ENCODE measurements at places on chromosomes 6 and 20. TPM values are rescaled to one million over a fixed set of nuclear protein-coding genes. Genes with fewer than 3 reads are reported as not detected.

GRCh38 chr6:144066741-144067484 lies 28.5 kb downstream of the SF3B5 start:
- DNase-seq = no peak

- DNase-seq = peak; percentile 74
Observed at GRCh38 chr6:138795809-138796603, at the start of gene ECT2L. Gene ECT2L (plus strand): TSS chr6:138796087. CDS start chr6:138813275, 17,188 bp downstream.

GRCh38 chr20:32522526-32522775 lies 62.7 kb downstream of the NOL4L start:
- DNase-seq = no peak

Gene OR5V1
- total RNA-seq = not detected

Gene DEFB132
- not detected for total RNA-seq

Gene CLPSL1
- not detected for total RNA-seq

Gene TULP1
- not detected for total RNA-seq

DNA sequence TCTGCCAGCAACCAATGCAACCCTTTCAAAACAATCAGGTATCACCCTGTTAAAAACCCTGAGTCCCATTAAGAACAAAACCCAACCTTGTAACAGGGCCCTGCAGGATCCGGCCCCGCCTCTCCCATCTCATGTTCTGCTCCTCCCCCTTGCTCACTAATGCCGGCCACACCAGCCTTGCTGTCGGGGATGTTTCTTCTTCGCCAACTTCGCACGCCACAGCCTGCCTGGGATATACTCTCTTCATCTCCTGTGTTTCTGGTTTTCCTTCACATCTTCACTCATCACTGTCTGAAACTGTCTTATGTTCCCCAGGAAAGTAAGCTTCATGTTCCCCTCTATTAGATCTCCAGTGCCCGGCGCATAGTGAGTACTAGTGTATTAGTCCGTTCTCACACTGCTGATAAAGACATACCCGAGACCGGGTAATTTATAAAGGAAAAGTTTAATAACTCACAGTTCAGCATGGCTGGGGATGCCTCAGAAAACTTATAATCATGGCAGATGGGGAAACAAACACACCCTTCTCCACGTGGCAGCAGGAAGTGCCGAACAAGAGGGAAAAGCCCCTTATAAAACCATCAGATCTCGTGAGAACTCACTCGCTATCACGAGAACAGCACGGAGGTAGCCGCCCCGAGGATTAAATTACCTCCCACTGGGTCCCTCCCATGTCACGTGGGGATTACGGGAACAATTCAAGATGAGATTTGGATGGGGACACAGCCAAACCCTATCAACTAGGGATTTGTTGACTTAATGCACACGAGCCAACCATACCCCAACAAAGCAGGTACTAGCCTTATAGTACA lies 5.1 kb downstream of the TP53RK start:
- peak; percentile 87 for DNase-seq

- no peak for DNase-seq
Observed at GRCh38 chr6:122956376-122956775, 39.7 kb upstream of the CLVS2 start.

DNA sequence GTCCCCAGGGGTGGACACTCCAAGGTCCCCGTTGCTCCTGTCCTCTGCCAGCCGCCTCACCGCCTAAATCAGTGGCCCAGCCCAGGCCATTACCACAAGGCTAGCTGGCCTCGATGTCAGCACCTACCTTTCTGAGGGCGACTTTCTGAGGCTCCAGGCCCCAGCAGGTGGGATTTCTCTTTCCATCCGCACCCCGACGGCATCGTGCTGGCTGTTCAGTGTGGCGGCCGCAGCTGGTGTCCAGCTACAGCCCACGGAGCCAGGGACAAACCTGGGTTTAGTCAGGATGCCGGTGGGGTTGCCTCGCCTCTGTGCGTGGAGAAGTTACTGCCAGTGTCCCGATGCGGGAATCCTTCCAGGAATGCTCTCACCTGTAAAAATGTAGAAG lies 60.8 kb downstream of the ERMARD start:
- peak; percentile 74 for DNase-seq
